NCI-H2029 (cell line): ENCODE measurements at places on chromosomes 11 and 22.

DNA sequence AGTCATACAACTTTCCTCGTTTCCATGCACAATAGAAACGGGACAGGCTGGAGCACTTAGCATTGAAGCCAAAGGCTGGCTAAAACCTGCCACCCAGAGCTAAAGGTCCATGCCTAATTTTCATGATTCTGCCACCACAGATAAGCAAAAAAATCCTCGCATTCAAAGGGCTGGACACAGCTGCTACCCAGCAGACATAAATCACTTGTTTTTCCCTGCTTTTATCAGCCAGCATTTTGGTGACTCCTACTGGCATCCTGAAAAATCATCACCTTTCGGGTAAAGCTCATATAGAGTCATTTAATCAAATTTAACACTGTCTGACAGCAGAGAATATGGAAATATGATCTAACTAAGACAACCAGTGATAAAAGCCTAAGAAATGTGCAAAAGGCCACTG, 37.9 kb downstream of the ALG9 start:
- DNase-seq, result peak; percentile 7

- peak; percentile 31 for DNase-seq
These were observed 15.3 kb upstream of the BAIAP2L2 start for GRCh38 chr22:38125751-38126201.

- DNase-seq, result no peak
These were observed 10.7 kb upstream of the SESN3 start for GRCh38 chr11:95241681-95242081.

DNA sequence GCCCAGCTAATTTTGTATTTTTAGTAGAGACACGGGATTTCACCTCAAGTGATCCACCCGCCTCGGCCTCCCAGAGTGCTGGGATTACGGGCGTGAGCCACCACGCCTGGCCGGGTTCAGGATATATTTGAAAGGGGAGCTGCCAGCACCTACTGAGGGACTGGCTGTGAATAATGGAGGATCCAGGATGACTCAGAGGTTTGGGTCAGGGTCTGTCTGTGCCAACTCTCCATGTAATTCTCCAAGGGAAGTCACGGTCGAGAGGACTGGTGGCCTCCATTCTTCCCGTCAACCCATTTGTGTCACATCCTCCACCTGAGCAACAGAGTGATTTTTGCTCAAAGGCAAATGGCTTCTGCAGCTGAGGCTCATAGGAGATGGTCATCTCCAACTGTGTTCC, 3.6 kb upstream of the ARRB1 start:
- no peak for DNase-seq

- no peak for DNase-seq
These were observed 105.5 kb downstream of the C11orf87 start for GRCh38 chr11:109527496-109527895.

- no peak for DNase-seq
These were observed 46.2 kb downstream of the BRSK2 start for GRCh38 chr11:1435820-1436467.

DNA sequence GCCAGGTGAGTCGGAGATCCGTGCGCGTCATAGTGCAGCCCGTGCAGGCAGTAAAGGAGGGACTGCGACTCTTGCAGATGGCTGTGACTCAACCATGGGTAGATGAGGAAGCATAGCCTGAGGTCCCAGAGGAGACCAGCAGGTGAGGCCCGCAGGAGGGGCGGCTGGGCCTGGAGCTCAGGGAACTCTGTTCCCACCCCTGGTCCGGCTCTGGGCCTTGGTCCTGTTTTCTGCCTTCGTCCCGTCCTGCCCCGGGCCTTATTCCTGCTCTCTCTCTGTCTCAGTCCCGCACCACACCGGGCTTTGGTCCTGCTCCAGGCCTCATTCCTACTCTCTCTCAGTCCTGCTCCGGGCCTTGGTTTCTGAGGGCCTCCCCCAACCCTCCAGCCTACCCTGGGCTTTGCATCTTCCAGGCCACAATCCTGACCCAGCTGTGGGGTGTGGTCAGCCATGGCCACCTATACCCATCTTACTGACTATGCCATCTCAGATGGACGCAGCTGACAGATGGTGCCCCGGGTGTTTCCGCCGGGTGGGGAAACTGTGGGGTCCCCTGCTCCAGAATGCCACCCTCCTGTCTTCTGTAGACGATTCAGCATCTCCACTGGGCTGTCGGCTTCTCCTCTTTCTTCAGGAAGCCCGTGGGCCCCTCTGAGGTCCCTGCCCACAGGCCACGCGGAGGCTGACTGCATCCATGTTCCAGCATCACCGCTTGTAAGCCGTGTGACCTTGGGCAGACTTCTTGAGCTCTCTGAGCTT, 1134.1 kb downstream of the BRD1 start:
- DNase-seq, result no peak

DNA sequence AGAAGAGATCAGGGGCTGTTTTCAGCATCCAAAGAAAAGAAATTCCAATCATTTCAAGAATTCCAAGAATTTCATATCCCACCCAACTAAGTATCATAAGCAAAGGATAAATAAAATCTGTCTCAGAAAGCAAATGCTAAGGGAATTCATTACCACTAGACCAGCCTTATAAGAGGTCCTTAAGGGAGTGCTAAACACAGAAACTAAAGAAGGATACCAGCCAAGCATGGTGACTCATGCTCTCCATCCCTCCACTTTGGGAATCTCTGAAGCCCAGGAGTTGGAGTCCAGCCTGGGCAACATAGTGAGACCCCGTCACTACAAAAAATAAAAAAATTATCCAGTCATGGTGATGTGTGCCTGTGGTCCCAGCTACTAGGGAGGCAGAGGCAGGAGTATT, 17.8 kb downstream of the FADD start:
- DNase-seq, result no peak
